ENCODE measurements at places on chromosomes 4 and X. TPM values are rescaled to one million over a fixed set of nuclear protein-coding genes. Genes with fewer than 3 reads are reported as not detected.

PLP1 gene
- 2.2 TPM for total RNA-seq

PAGE2B gene
- total RNA-seq: not detected

RBM3 gene
- 213 TPM for total RNA-seq

DNA sequence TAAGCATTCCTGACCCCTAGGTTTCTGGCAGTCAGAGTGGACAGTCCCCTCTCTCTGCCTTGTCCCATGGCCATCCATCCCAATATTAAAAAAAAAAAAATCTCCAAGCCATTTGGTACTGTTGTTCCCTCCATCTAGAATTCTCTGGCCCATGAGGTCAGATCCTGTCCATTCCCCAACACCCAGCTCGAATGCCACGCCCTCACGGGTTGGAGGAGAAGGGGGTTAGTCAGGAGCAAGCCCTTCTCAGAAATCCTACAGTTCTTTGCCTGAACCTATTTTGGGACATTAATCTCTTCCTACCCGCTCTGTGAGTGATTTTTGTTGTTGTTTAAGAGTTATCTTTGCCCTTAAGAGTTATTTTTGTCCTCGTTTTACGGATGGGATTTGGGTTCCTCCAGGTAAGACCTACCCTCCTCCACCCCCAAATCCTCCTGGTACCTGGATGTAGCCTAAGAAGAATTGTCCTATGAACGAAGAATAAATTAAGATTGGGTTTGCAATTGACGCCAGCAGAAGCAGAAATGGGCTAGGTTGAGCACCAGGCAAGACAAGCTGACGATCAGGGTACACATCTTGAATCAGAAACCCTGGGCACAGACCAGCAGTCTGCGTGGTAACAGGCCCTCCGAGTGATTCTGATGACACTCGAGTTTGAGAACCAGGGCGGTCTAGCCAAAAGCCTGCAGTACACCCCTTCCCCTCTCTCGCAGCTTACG is 977 bp downstream of the RNF175 start:
- no peak for DNase-seq

Measured in breast epithelium (tissue), 4 donors.